IMR-90 (cell line): ENCODE measurements at places on chromosomes 12 and 14. TPM values are rescaled to one million over a fixed set of nuclear protein-coding genes. Genes with fewer than 3 reads are reported as not detected.

The GLIPR1L1 gene
- not detected in 2 replicates for total RNA-seq

The AICDA gene
- total RNA-seq = not detected in 2 replicates

The KRT80 gene
- total RNA-seq = 0.54 and 0.56 TPM in 2 replicates

The IL31 gene
- total RNA-seq = not detected in 2 replicates

The GLI1 gene
- 1.3 and 1.4 TPM in 2 replicates for total RNA-seq

The DNAH10 gene
- total RNA-seq = 0.18 and 0.28 TPM in 2 replicates

The MGAT4C gene
- total RNA-seq = not detected in 2 replicates

- H3K4me1 ChIP-seq = no peaks in the 10 kb centered on the region
- no peak overlapping the region for H3K27ac ChIP-seq
Measured at GRCh38 chr14:102733326-102733725, 43.9 kb upstream of the TRAF3 start.

DNA sequence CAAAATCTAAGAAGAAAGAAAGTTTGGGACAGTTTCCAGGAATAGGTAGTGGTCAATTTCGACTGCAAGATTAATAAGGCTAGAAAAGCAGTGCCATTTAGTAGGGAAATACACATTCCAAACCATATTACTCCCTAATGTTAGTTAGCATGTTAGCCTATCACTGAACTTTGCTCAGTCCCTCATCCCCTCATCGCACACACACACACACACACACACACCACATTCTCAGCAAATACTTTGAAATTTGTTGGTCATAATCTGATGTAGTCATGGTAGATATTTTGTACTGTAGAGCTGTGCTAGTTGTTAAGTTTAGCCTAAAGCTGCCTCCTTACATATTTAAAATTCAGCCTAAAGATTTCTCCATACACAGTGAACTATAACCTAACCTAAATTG, 64.0 kb downstream of the MYF5 start:
- H3K4me1 ChIP-seq = peaks cover 2% of the 10 kb centered on the region
- H3K27ac ChIP-seq = no peak overlapping the region
- H3K36me3 ChIP-seq = no peaks in the 10 kb centered on the region
- no peaks in the 10 kb centered on the region for H3K27me3 ChIP-seq

GRCh38 chr14:73392329-73393257, 65.8 kb downstream of the NUMB start:
- no peaks in the 10 kb centered on the region; the same call in 1 of the 2 replicates for H3K4me1 ChIP-seq
- H3K36me3 ChIP-seq = peaks cover 1% of the 10 kb centered on the region; the same call in 1 of the 2 replicates
- no peaks in the 10 kb centered on the region for H3K27me3 ChIP-seq
- H3K4me3 ChIP-seq = no peak overlapping the region
- no peak overlapping the region for H3K27ac ChIP-seq

DNA sequence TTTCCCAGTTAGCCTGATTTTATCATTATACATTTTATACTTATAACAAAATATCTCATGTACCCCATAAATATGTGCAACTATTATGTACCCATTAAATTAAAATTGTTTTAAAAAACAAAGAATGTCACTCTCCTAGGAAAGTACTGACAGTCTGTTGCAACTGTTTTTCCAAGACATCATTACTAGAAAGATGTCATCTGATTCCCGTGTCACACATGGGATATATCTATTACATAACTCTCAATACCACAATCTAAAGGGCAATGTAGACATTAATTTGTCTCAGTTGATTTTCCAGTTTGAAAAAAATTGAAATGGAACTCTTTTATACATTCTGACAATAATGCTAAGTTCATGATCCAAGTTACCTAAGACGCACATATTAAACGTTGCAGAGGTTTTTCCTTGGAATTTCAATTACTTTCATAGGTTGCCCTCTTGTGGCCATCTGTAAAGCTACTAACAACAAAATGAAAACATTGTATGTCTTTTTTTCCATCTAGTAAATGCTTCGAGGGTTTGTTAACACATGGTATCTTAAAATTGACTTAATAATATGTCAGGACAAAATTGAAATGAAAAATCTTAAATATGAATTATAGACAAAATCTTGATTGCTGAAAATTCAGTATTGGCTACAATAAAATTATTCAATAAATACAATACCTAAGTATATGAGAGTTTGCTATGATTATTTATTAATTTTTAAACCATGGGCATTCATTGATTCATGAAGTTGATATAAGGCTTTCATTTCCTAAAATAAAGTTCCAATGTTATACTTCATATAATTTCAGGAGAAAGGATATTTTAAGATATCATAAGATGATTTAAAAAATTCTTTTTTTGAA, 131.6 kb downstream of the PPFIA2 start:
- no peaks in the 10 kb centered on the region for H3K4me1 ChIP-seq
- H3K36me3 ChIP-seq = no peaks in the 10 kb centered on the region
- H3K27ac ChIP-seq = no peak overlapping the region
- H3K27me3 ChIP-seq = no peaks in the 10 kb centered on the region
- DNase-seq = peak; percentile 36

GRCh38 chr12:124898923-124899294, 15.5 kb downstream of the UBC start:
- no peak overlapping the region for H3K4me3 ChIP-seq
- peaks cover 15% of the 10 kb centered on the region for H3K4me1 ChIP-seq
- no peaks in the 10 kb centered on the region for H3K27me3 ChIP-seq
- DNase-seq = no peak

GRCh38 chr12:131903270-131904255, 9.1 kb downstream of the ULK1 start:
- no peak overlapping the region for H3K27ac ChIP-seq
- H3K36me3 ChIP-seq = peaks cover 21% of the 10 kb centered on the region
- no peak for DNase-seq

- no peak for DNase-seq
- no peak overlapping the region for H3K4me3 ChIP-seq
- H3K27ac ChIP-seq = no peak overlapping the region
- H3K4me1 ChIP-seq = no peaks in the 10 kb centered on the region
- no peaks in the 10 kb centered on the region for H3K36me3 ChIP-seq
- no peaks in the 10 kb centered on the region; the same call in 1 of the 2 replicates for H3K27me3 ChIP-seq
Measured at GRCh38 chr14:70692210-70692609, 50.5 kb downstream of the TTC9 start.

GRCh38 chr12:102343361-102344121, 136.8 kb downstream of the IGF1 start:
- H3K36me3 ChIP-seq = no peaks in the 10 kb centered on the region
- H3K27ac ChIP-seq = no peak overlapping the region
- no peak overlapping the region for H3K4me3 ChIP-seq
- DNase-seq = peak; percentile 16
